WTC11 (cell line): ENCODE measurements at places on chromosomes 5 and 9.
A peak's percentile ranks its signal among the peaks of the same experiment; 100 is the strongest.

DNA sequence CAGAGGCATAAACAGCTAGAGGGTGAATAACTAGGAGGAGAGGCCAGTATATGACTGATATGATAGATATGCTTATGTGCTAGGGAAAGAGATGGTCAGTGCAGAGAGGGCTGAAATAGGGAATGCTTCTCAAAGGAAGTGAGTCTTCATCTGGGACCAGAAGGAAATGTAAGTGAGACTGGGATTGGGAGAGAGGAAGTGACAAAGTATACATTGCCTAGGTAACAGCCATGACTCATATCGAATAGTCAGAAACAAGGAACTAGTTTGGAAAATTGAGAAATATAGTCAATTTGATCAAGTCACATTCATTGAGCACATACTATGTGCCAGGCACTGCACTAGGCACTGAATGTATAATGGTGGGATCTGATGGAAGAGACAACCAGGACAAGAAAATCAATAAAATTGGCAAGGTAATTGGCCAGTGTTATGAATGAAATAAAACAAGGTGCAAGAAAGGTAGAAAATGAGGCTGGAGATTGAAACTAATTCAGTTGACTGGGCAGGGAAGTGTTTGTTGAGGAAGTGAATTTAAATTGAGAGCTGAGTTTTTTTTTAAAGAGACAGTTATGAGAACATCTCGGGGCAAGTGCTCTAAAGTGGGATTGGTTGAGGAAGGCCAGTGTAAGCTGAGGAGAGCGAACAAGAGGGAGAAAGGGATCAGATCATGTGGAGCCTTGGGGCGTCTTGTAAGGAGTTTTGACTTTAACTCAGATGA lies 4.3 kb downstream of the ERAP2 start:
- no peak for DNase-seq
- H3K27me3 ChIP-seq = peaks cover 4% of the 10 kb centered on the region; the same call in 1 of the 2 replicates
- H3K4me3 ChIP-seq = no peak overlapping the region
- no peaks in the 10 kb centered on the region for H3K36me3 ChIP-seq

- no peaks in the 10 kb centered on the region for H3K27me3 ChIP-seq
- 0 out of 2 replicates have a peak overlapping the region, but pooled peaks have one; percentile 13 for H3K27ac ChIP-seq
- peaks cover 26% of the 10 kb centered on the region for H3K36me3 ChIP-seq
- H3K4me3 ChIP-seq = no peak overlapping the region
- DNase-seq = no peak
Observed at GRCh38 chr9:76161541-76161940, 232.7 kb downstream of the RFK start.

GRCh38 chr9:385818-386398 lies 171.2 kb downstream of the DOCK8 start:
- H3K27me3 ChIP-seq = no peaks in the 10 kb centered on the region
- no peaks in the 10 kb centered on the region for H3K36me3 ChIP-seq

GRCh38 chr5:11683666-11684065 lies 220.6 kb downstream of the CTNND2 start:
- no peak overlapping the region for H3K4me3 ChIP-seq
- no peak overlapping the region for H3K27ac ChIP-seq
- DNase-seq = no peak
- H3K36me3 ChIP-seq = no peaks in the 10 kb centered on the region

GRCh38 chr9:87148331-87149104 lies 201.2 kb upstream of the GAS1 start:
- peak overlapping the region; percentile 92 for H3K27ac ChIP-seq
- DNase-seq = peak; percentile 83
- peak overlapping the region; percentile 74 for H3K4me3 ChIP-seq
- 0 out of 2 replicates have a peak, but pooled peaks cover 3% of the 10 kb centered on the region for H3K36me3 ChIP-seq

DNA sequence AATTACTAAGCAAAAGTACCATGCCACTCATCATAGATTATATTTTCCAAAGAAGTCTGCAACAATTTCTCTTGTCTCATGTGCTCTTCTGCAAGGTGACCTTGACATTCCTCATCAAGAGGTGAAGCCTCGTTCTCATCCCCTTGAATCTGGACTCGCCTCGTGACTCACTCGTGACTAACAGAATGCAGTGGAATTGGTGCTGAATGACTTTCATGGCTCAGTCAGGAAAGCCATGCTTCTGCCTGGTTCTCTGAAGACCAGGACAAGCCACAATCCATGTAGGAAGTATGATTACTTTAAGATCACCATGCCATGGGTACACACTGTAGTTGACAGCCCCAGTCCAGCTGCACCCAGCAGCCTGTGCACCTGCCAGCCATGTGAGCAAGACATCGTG lies 335.8 kb downstream of the GADD45G start:
- H3K4me3 ChIP-seq = no peak overlapping the region
- no peaks in the 10 kb centered on the region for H3K36me3 ChIP-seq
- H3K4me1 ChIP-seq = no peaks in the 10 kb centered on the region
- no peak for DNase-seq

GRCh38 chr9:23764219-23764618 lies 61.8 kb downstream of the ELAVL2 start:
- H3K4me3 ChIP-seq = no peak overlapping the region
- H3K27ac ChIP-seq = no peak overlapping the region
- H3K36me3 ChIP-seq = peaks cover 22% of the 10 kb centered on the region

DNA sequence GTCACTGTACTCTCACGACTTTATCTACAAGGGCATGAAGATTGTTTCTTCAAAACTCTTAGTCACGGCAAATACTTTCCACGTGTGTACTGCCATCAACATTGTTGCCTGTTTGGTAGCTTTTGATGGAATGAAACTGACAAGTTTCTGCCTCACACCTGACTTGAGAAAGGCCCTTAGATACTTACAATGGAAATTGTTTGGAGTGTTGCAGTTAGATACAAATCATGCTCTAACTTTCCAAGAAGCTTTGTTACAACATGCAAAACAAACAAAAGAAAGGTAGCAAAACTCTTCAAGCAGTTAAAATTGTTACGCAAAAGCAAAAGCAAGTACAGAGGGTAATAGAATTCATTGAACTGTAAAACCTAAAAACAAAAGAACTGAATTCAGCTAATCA lies 91.1 kb upstream of the TLE4 start:
- no peaks in the 10 kb centered on the region for H3K36me3 ChIP-seq
- H3K27ac ChIP-seq = no peak overlapping the region
- H3K4me1 ChIP-seq = peaks cover 16% of the 10 kb centered on the region
- DNase-seq = no peak
- no peak overlapping the region for H3K4me3 ChIP-seq

- peaks cover 3% of the 10 kb centered on the region; the same call in 1 of the 2 replicates for H3K4me1 ChIP-seq
- no peak overlapping the region for H3K27ac ChIP-seq
- H3K4me3 ChIP-seq = no peak overlapping the region
- peak; percentile 10 for DNase-seq
- H3K27me3 ChIP-seq = no peaks in the 10 kb centered on the region
Observed at GRCh38 chr5:1199649-1200494, 1.5 kb upstream of the SLC6A19 start.

DNA sequence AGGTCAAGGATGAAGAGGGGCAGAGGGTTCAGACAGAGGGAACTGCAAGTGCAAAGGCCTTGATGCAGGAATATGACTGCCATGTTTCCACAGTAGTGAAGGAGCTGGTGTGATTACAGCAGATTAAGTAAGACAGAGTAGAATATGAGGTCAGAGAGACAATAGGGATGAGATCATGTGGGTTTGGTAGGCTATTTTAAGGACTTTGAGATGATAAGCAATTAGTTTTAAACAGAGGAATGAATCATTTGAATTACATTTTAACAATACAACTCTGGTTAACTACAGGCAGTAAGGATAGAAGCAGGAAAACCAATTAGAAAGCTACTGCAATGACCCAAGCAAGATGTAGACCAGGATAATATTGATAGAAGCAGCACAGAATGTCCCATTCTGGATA lies 7.7 kb downstream of the CENPK start:
- H3K27me3 ChIP-seq = no peaks in the 10 kb centered on the region
- H3K4me1 ChIP-seq = no peaks in the 10 kb centered on the region
- H3K27ac ChIP-seq = no peak overlapping the region
- peaks cover 13% of the 10 kb centered on the region for H3K36me3 ChIP-seq

GRCh38 chr5:10982626-10983025 lies 221.6 kb upstream of the DAP start:
- no peak overlapping the region for H3K27ac ChIP-seq
- no peaks in the 10 kb centered on the region for H3K36me3 ChIP-seq
- no peak overlapping the region for H3K4me3 ChIP-seq
- no peak for DNase-seq
- peaks cover 11% of the 10 kb centered on the region for H3K4me1 ChIP-seq

GRCh38 chr9:73050065-73050816 lies 97.4 kb upstream of the ALDH1A1 start:
- H3K4me1 ChIP-seq = peaks cover 42% of the 10 kb centered on the region
- no peak overlapping the region for H3K4me3 ChIP-seq
- no peaks in the 10 kb centered on the region for H3K36me3 ChIP-seq
- 0 out of 2 replicates have a peak overlapping the region, but pooled peaks have one; percentile 65 for H3K27ac ChIP-seq
- DNase-seq = no peak

DNA sequence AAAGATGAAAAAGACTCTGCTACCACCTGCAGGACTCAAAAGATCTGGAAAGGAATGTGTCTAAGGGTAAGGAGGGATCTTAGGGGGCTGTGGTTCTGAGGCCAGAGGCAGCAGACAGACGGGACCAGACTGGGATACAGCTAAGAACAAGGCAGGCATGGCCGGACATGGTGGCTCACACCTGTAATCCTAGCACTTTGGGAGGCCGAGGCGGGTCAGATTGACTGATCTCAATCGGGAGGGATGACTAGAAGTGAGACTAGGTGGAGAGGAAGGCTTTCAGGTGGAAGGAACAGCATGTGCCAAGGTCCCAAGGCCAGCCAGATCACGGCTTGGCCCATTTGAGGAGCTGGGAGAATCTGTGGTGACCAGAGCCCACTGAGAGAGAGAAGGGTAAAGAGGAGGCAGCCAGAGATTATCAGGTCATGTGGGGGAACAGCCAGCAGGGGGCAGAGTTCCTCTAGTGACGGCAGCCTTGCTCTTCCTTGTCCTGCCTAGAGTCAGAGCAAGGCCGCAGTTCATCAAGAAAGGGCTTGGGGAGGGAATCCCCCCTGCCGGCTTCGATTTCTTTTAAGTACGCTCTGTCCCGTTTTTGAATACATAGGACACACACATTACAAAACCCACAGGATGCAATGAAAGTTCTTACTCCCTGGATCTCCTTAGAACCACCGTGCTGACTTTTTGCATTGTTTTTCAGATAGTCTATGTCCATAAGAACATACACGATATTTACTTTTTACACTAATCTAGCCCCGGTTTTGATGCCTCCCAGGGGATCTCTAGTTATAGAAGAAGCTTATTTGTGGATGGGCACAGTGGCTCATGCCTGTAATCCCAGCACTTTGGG lies 2.6 kb upstream of the OLFML2A start:
- H3K27me3 ChIP-seq = peaks cover 30% of the 10 kb centered on the region
- peaks cover 28% of the 10 kb centered on the region for H3K4me1 ChIP-seq
- H3K4me3 ChIP-seq = no peak overlapping the region
- H3K27ac ChIP-seq = no peak overlapping the region

GRCh38 chr5:54470128-54470527 lies 14.6 kb downstream of the HSPB3 start:
- no peak overlapping the region for H3K27ac ChIP-seq
- no peak overlapping the region for H3K4me3 ChIP-seq
- no peaks in the 10 kb centered on the region for H3K4me1 ChIP-seq
- no peaks in the 10 kb centered on the region for H3K27me3 ChIP-seq
- peaks cover 4% of the 10 kb centered on the region; the same call in 1 of the 2 replicates for H3K36me3 ChIP-seq

- peaks cover 72% of the 10 kb centered on the region for H3K4me1 ChIP-seq
- H3K4me3 ChIP-seq = no peak overlapping the region
- H3K36me3 ChIP-seq = peaks cover 5% of the 10 kb centered on the region; the same call in 1 of the 2 replicates
- H3K27me3 ChIP-seq = no peaks in the 10 kb centered on the region
- H3K27ac ChIP-seq = peak overlapping the region; percentile 91
- no peak for DNase-seq
Observed at GRCh38 chr5:147483961-147484707, 25.7 kb downstream of the DPYSL3 start.

DNA sequence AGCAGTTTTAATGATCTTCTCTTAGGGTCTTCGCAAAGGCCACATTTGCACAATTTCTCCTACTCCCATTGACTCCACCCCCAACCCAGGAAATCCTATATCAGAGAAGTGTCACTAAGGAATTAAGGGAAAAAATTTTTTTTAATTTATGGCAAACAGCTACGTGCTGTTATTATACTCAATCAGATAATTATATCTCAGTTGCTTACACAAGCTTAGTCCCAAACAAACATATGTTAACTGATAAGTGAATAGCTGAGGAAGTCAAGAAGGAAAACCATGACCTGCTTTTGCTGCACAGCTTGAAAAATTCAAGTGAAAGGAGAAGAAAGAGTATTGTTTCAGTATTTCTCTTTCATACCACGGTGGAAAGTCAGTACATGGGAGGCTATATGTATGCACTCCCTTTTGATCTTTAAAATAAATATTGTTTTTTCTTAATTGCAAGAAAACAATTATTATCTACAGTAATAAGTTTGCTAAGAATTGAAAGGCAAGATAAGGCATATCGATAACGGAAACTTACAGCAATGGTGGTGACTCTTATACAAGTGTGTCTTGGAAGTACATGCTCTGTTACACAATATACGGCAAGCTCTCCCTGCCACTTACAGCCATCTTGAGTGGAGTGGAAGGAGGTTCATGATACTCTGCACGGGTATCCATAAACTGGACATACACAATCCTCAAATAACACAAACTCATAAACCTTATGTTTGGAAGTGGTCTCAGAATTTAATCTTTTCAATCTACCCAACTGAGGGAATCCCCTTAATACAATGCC lies 167.9 kb upstream of the FREM1 start:
- H3K27ac ChIP-seq = no peak overlapping the region
- H3K27me3 ChIP-seq = no peaks in the 10 kb centered on the region
- DNase-seq = no peak
- H3K36me3 ChIP-seq = peaks cover 3% of the 10 kb centered on the region; the same call in 1 of the 2 replicates
- peaks cover 6% of the 10 kb centered on the region for H3K4me1 ChIP-seq

DNA sequence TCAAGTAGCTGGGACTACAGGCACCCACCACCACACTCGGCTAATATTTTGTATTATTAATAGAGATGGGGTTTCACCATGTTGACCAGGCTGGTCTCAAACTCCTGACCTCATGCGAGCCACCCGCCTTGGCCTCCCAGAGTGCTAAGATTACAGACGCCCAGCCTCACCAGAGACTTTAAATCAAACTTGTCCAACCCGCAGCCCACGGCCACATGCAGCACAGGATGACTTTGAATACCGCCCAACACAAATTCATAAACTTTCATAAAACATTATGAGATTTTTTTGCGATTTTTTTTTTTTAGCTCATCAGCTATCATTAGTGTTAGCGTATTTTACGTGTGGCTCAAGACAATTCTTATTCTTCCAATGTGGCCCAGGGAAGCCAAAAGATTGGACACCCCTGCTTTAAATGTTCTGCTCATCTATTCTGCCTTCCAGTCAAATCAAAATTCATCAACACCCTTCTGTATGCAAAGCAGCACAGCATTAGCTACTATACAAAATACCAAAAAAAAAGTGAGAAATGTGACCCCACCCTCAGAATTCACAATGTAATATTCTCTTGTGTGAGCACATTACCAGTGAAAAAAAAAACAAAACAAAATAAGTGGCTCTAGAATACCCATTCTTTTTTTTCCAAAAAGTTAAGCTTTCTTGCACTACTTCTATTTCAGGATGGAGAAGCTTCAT lies 42.7 kb upstream of the CDC42SE2 start:
- no peak overlapping the region for H3K4me3 ChIP-seq
- no peaks in the 10 kb centered on the region for H3K36me3 ChIP-seq
- DNase-seq = no peak
- H3K4me1 ChIP-seq = no peaks in the 10 kb centered on the region
